Hematopoietic multipotent progenitor cell treated with erythropoietin and hydrocortisone succinate and interleukin-3 and kit ligand, for 17 days (in vitro differentiated cells): ENCODE measurements at places on chromosomes 4 and X.

- DNase-seq: no peak
Measured at GRCh38 chrX:149937871-149938426, 342 bp downstream of the EOLA2 start.

- no peak for DNase-seq
Measured at GRCh38 chr4:88005076-88005475, 2.4 kb upstream of the PKD2 start.

GRCh38 chr4:53706422-53707032 lies 115.2 kb upstream of the LNX1 start:
- no peak for DNase-seq

GRCh38 chr4:130026185-130026584 lies 930.2 kb downstream of the C4orf33 start:
- DNase-seq: no peak

DNA sequence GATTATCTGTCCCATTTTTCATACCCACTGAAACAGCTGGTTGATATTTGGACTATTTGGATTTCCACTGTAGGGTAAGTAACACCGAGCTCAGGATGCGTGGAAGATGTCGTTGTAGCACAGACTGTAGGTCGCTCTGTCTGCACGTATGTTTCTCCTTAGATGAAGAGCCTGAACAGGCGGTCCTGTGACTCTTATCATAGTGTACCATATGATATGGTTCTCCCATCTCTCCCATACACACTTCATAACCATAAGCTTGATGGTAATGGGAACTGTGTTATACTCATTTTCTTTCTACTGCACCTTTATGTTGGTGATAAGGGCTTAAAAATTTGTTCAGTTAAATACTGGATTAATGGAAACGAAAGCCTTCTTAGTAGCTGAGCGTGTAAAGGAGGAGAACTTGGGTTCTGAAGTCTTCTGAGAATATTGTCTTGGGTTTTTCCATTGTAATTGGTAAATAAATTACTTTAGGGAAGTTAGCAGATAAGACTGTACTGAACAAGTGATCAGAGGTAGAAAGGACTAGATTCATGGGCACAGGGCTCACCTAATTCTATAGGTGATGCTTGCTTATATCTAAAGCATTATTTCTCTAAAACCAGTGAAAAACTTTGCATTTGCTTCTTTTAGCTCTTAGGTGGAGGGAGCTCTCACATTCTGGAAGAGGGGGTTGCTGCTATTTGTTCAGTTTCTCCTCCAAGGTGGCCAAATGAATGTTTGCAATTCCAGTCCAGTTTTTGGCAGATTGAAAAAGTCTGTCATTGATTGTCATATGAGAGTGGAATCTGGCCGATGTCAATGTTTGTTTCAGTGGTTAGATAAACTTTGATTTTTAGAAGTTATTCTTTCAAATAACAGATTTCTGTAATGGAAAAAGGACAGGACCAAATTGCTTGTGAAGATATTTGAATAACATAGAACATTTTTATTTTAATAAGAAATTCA lies 15.8 kb downstream of the SMAD1 start:
- no peak for DNase-seq

- DNase-seq: no peak
Measured at GRCh38 chrX:12877386-12877785, 10.5 kb downstream of the TLR7 start.

GRCh38 chr4:101348995-101349800 lies 1.9 kb upstream of the PPP3CA start:
- DNase-seq: peak; percentile 46

DNA sequence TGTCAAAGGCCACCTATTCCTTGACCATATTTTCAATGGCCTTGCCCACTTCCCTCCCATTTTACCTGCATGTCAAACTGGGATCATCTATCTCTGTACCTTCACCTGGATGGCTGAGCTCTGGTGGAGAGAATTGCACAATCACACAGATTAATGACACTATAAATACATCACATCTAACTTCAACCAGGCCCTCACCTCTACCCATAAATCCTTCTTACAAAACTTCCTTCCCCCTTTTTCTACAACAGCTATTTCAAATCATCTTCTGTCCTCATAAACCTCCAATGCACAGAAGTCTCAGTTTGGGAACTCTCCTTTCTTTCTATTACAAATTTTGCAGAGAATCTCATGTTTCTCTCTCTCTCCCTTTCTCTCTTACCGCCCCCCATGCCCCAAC lies 9.2 kb downstream of the PALLD start:
- no peak for DNase-seq

GRCh38 chr4:157655096-157655809 lies 434.7 kb downstream of the GRIA2 start:
- no peak for DNase-seq

GRCh38 chrX:133966199-133966598 lies 19.2 kb downstream of the GPC3 start:
- no peak for DNase-seq

GRCh38 chrX:154738011-154738738 lies 12.7 kb downstream of the GAB3 start:
- no peak for DNase-seq

GRCh38 chr4:174262624-174263444 lies 20.6 kb downstream of the FBXO8 start:
- no peak for DNase-seq

GRCh38 chr4:27154706-27155105 lies 294.1 kb downstream of the STIM2 start:
- DNase-seq: no peak
